ENCODE measurements at places on chromosomes 5 and 9.
A peak's percentile ranks its signal among the peaks of the same experiment; 100 is the strongest.

DNA sequence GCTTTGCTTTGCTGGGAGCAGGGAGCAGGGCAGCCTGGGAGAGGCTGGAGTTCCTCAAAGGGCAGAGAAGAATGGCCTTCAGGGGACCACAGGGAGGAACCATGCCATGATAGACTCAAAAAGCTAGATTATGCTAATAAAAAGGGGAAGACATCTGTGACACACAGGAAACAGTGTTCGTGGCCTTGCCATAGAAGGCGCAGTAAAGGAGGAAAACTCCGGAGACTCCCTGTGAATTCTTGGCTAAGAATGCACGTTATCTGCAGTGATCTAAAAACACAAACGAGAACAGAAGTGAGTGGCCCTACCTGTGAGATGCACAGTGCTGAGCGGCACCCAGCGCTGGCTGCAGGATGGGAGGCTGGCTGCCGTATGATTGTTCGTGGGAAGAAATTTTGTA, 15.9 kb upstream of the LTC4S start:
- DNase-seq = no peak

DNA sequence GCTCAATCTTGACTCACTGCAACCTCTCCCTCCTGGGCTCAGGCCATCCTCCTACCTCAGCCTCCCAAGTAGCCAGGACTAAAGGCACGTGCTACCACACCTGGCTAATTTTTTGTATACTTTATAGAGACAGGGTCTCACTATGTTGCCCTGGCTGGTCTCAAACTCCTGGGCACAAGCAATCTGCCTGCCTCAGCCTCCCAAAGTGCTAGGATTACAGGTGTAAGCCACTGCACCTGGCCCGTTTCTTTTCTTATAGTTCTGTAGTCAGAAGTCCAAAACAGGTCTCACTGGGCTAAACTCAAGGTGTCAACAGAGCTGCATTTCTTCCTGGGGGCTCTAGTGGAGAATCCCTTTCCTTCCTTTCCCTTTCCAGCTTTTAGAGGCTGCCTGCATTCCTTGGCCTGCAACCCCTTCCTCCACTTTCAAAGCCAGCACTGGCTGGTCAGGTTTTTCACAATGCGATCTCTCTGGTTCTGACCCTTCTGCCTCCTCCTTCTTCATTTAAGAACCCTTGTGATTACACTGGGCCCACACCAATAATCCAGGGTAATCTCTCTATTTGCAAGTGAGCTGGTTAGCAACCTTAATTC, 16.3 kb downstream of the IRF1 start:
- DNase-seq = no peak

DNA sequence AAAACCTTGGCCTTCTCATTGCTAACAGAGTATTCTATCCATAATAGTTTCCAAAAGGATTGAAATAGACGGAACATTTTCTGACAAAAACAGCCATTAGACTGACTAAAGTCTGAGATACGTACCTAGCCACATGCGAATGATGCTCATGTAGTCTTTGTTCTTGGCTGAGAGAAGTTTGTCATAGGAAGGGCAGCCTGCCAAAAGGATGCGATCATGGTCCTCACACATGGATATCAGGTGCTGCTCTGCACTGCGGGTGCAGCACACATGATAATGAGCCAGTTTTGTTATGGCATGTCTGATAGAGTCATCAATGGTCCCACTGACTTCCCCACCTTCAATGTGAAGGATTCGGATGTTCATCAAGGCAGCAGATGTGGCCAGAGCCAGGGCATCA, 12.3 kb downstream of the GNE start:
- DNase-seq = no peak

GRCh38 chr9:73872701-73873100, 624.4 kb upstream of the RORB start:
- DNase-seq = no peak

DNA sequence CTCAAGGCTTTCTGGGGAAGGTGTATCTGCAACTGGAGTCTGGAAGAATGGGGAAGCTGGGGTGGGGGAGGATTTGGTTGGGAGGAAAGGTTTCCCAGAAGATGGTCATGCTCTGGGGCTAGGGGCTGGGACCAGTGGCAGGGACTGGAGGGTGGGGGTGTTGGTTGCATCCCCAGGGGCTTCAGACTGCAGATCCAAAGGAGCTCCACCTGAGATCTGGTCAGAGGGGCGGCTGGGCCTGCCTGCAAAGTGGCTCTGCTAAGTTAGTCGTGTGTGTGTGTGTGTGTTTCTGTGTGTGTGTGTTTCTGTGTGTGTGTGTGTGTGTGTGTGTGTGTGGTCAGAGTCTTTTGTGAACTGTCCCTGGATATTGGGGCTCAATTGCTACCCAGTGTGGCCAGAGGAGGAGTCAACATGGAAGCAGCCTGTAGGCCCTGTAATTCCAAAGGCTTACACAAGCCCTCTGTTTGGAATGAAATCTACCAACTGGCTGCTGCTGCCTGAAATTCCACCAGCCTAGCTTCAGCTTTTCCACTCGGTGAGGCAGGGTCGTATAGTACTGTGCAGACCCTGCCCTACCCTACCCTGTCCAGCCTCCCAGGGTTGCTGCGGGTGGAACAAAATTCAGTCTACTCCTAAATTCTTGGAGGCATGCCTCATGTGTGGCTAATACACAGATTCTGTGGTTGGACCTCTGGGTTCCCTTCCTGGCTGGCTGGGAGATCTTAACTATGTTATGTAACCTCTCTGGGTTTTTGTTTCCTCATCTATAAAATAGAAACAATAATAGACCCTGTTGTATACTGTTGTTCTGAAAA, 12.5 kb upstream of the SYNPO start:
- no peak for DNase-seq

DNA sequence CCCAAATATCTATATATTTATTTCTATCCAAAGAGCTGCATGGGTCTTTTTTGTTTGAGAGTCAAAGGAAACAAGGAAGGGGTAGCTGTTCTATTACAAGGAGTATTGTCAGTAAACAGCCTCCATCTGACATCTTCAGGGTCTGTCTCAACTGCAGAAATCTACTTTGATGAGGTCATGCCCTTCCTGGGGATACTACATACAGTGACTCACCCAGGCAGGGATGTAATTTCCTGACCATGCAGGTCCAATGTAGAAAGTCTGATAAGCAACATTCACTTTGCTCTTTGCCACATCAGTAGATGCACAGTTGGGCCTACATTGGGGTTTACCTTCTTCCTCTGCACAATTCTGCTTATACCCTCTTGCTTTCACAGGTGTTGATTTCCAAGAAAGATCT, 165.5 kb downstream of the TLR4 start:
- peak; percentile 0 for DNase-seq

DNA sequence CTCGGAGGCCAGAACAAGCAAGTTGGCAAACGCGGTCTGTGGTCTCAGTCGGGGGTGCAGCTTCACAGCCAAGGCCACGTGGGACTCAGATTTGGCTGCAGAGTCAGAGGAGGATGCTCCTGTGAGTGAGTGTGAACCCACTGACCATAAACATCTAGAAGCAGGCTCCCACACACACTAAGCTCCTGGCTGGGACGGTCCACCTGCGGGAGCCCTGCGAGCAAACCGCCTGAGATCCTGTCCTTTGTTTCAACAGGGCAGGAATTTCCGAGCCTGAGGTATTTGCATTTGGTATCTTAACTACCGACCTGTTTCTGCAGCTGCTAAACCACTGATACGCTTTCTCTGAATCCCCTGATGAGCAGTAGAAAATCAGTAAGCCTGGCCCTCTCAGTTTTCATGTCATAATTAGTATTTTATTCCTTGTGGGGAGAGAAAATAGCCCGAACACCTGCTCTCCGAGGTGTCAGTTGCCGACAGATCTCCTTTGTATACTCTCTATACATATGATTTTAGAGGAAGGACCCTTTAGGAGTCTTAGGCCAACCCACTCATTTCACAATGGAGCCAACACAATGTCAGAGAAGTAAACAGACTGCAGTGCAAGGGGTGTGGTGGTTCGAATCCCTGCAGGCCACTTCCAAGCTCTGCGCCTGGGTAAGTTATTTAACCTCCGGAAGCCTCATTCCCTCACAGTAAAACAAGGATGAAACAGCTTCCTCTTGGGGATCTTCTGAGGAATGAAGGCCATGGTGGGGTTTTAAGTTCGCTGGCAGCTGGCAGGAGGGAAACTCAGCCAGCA, 40.9 kb upstream of the PWWP2A start:
- DNase-seq = no peak

DNA sequence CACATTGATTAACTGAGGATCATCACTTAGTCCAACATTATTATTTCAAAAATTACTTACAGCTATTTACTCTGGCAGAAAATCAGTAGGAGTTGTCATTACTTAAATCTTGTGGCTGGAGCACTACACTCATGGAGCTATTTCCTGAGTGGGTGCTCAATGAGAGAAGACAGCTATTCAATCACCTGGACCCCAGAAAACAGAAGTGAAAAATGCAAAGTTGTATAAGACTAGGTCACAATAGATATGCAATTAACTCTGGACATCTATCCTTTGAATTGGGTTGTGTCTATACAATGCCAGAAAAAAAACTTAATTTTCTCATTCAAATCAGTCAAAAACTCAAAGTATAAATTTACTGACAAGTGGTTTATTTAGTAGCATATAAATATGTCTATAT, 340.9 kb downstream of the EFNA5 start:
- DNase-seq = no peak

GRCh38 chr9:99660191-99660636, 161.5 kb upstream of the NR4A3 start:
- no peak for DNase-seq

DNA sequence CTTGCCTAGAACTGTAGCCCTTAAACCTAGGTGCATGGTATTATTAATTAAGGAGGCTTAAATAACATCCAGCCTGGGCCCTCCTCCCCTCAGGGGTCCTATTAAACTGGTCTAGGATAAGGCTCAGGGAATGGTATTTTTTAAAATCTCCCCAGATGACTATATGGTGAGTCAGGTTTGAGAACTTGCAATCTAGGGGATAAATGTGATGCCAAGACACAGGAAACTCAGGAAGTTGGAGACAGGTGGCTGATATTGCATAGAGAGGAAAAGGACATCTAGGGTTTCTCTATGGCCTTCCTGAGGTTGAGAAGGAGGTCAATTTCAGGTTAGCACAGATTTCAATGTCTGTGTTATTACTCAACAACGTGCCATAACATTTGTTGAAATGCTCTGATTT, 581.0 kb downstream of the TLE1 start:
- peak; percentile 67 for DNase-seq

- DNase-seq = no peak
These were observed 274.3 kb upstream of the SGCD start for GRCh38 chr5:156052656-156053055.

GRCh38 chr9:92308893-92309292, 15.4 kb upstream of the IARS1 start:
- DNase-seq = no peak

GRCh38 chr5:67181648-67182221, 14.9 kb downstream of the CD180 start:
- no peak for DNase-seq

- DNase-seq = peak; percentile 7
These were observed 607 bp downstream of the UHRF2 start for GRCh38 chr9:6413365-6414246.
